ENCODE measurements at places on chromosomes 6 and 20.

GRCh38 chr20:1905693-1906092, 10.5 kb downstream of the SIRPA start:
- no peak for DNase-seq

GRCh38 chr6:137358273-137358672, 135.9 kb downstream of the OLIG3 start:
- DNase-seq, result no peak

DNA sequence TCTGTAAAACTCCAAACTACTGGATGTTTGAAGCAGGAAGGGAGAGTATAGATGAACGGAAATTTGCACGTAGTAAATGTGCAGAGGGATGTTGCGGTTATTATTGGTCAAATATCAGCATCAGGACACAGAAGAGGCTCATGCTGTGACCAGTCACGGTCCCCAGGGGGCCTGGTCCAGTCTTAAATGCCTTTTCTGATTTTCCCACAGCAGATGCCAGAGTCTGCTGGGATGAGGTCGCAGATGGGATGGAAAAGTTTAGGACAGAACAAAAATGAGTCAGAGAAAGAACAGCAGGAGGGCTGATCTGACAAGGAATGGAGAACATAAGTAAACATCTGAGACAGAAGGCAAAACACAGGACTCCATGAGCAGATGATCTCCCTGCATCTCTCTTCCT, 11.7 kb upstream of the SIRPG start:
- no peak for DNase-seq

DNA sequence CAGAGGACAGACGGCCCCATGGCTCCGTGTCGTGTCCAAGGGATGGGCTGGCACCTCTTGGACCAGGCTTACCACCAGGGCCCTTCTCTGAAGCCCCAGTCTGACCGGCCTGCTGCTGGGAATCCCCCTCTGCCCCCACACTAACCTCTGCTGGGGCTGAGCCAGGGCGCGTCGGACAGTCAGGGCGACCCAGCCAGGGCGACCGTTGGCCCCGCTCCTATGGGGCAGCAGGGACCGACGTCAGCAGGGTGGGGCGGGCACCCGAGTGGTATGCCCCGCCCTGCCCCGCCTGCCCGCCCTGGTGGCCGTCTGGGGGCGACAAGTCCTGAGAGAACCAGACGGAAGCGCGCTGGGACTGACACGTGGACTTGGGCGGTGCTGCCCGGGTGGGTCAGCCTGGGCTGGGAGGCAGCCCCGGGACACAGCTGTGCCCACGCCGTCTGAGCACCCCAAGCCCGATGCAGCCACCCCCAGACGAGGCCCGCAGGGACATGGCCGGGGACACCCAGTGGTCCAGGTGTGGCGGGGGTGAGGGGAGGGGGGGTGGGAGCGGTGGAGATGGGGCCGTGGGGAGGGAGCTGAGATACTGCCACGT, at the start of gene SLC17A9:
SLC17A9 (plus strand) TSS at position 337 of the 595 bp plus-strand sequence; CDS start at position 459, 122 bp downstream.
- peak; percentile 76 for DNase-seq

Measured in CD14-positive monocyte (primary cell).